A549 treated with CORT108297 at 1 μM for 4 hours (cell line): ENCODE measurements at places on chromosomes 13 and 19. TPM values are rescaled to one million over a fixed set of nuclear protein-coding genes. Genes with fewer than 3 reads are reported as not detected.

The VN1R2 gene
- not detected in 5 replicates for total RNA-seq

The USE1 gene
- total RNA-seq = 13.4 to 16.6 TPM (median 15.8 TPM) in 5 replicates

The NR2C2AP gene
- total RNA-seq = 29.4 to 33.1 TPM (median 32.3 TPM) in 5 replicates

The AP1M2 gene
- total RNA-seq = 27.7 to 55.1 TPM (median 44.5 TPM) in 5 replicates

The DLL3 gene
- total RNA-seq = 6.8 to 11.9 TPM (median 11.2 TPM) in 5 replicates

The TUBB4A gene
- total RNA-seq = 4.6 to 6.8 TPM (median 6.4 TPM) in 5 replicates

The SLC6A16 gene
- 0.55 to 1.2 TPM (median 1.1 TPM) in 5 replicates for total RNA-seq

The KLK3 gene
- total RNA-seq = not detected in 5 replicates
